ENCODE measurements at places on chromosomes 16 and 17.

GRCh38 chr16:77093309-77093708 is 97.7 kb upstream of the MON1B start:
- DNase-seq = no peak

GRCh38 chr16:2238150-2238837 is 2.0 kb downstream of the DNASE1L2 start:
- no peak for DNase-seq

GRCh38 chr17:63653050-63653449 is 30.8 kb downstream of the MAP3K3 start:
- no peak for DNase-seq

GRCh38 chr17:27265333-27265732 is 28.6 kb upstream of the WSB1 start:
- no peak for DNase-seq

DNA sequence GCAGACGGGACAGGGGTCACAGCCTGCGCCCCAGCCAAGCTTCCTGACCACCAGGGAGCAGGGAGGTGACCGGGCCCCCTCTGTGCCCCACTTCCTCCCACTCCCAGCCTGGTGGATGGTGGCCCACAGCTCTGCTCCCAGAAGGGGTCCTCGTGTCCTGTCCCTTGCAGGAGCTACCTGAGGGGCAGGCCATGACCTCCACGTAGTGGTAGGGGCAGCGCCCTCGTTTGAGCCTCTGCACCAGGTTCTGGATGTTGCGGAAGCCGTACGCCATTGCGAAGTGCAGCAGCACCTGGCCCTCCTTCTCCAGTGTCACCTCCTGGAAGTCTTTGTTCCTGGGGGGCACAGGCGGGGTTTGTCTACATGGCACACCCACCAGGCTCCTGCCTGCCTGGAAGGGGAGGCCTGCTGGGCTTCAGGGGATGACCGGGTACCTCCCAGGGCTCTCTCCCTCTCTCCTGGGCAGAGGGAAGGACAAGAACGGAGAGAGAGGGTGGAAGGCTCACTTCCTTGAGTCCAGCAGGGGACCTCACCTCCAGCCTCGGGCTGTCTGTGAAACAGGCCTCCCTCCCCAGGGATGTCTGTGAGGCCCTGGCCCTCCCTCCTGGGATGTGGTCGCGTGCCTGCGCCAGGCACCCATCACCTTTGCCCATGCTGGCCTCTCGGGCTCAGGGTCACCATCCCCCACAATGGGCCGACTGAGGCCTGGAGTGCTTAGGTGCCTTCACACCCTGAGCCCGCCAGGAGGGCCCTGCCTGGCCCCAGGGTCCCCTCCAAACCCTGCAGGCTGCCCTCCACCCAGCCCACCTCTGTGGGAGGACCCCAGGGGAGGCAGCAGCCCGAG is 4.0 kb downstream of the HAGHL start:
- DNase-seq = no peak

GRCh38 chr17:76676629-76677028 is 33.1 kb upstream of the ST6GALNAC1 start:
- no peak for DNase-seq

DNA sequence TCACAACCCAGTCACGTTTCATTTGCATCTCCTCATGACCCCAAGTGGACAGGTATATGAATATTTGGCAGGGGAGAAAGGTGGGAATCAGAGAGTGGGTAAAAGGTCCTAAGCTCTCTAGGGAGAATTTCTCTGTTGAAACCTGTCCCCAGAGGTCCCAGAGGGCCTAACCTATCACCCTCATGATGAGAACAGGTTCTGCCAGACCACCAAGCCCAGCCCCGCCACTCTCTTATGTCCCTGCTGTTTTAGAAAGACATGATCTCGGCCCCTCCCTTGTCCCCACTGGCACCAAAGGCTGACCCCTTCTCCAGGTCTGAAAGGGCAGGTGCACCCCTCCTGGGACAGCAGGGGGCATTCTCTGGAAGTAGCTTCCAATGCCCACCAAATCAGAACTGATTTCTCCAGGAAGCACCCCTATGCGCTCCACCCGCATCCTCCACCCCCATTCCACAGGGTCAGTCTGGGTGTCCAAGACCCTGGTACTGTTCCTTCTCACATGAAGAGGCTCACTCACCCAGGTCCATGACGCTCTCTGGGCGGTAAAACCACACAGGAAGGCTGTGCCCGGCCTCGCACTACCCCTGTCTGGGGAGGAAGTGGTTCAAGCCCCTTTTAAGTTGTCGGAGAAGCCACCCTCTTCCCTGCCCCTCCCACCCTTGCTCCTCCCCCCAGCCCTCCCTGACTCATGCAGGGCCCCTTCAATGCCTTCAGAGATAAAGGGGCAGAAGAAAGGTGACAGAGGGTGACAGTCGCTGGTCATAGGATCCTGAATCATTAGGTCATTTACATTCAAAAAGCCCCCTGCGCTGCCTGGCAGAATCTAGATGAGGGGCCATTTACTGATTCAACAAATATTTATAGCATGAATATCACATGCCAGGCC is at the start of gene CCR7:
Gene CCR7, minus strand, starts transcription at position 590 of the 886 bp plus-strand sequence. Its CDS starts 63 bp downstream, at position 527.
- no peak for DNase-seq

Data from HFF-Myc (cell line).